ENCODE measurements at places on chromosomes 7 and 10.

GRCh38 chr10:44306762-44307161, 78.1 kb downstream of the CXCL12 start:
- no peak for DNase-seq

- no peak for DNase-seq
Measured at GRCh38 chr10:124872681-124873080, 69.2 kb upstream of the ZRANB1 start.

- DNase-seq = no peak
Measured at GRCh38 chr7:28575241-28575643, 162.9 kb downstream of the CREB5 start.

DNA sequence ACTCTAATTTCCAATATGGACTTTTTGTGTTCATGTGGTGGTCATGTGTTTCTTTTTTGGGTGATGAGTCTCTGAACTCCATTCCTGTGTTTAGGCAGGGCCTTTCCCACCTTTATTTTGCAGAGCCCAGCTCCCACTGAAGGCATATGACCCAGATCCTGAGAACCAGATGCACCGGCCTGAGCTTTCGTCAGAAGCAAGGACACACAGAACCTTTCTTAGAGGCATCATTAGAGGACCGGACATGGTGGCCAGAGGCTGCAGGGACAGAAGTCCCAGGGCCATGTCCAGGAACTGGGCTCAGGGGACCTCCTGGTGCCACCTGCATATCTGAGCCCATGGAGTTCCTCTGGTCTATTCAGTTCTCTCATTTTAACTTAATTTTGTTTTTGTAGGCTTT, 200.9 kb upstream of the ZNF32 start:
- no peak for DNase-seq

- DNase-seq = peak; percentile 80
Measured at GRCh38 chr7:157397731-157398691, 61.2 kb downstream of the DNAJB6 start.

DNA sequence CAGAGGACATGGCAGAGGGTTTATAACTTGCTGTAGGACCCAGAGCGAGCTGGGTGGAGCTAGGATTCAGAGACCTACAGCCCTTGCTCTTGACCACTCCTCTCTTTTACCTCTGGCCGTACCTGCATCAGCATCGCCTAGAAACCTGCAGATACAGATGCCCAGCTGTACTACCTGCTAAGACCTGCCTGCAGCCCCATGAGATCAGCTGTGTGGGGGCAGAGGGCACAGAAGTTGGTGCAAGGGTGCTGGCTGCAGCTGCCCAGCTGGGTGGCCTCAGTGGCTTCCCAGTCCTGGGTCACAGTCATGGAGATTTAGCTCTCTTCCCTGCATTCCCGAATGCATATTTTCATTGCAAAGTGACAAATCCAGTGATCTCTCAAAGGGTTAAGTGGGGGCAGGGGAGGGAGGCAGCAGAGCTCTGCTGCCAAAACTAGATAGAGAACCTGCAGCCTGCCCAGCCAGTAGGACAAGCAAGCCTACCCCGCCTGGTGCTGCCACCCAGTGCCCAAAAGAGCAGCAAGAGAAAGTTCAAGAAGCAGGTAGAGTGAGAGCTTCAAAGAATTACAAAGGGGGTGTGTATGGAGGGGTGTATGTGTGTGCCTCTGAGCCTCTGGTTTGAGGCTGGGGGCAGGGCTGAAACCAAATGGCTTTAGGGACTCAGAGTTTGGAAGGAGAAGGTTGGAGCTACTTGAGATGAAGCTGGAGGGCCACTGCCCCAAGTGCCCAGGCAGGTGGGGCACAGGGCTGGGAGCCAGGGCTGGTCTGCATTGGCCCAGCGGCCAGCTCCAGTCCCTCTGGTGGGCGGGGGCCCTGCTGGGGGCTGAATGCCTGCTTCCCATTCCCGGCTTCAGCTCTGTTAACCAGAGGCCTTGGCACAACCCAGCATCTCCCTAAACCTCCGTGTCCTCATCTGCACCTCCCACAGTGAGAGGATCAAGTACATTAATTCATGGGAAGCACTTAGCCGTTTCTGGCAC, 6.9 kb downstream of the FAM241B start:
- no peak for DNase-seq

- DNase-seq = peak; percentile 73
Measured at GRCh38 chr7:78020136-78020873, 221.7 kb downstream of the PHTF2 start.

DNA sequence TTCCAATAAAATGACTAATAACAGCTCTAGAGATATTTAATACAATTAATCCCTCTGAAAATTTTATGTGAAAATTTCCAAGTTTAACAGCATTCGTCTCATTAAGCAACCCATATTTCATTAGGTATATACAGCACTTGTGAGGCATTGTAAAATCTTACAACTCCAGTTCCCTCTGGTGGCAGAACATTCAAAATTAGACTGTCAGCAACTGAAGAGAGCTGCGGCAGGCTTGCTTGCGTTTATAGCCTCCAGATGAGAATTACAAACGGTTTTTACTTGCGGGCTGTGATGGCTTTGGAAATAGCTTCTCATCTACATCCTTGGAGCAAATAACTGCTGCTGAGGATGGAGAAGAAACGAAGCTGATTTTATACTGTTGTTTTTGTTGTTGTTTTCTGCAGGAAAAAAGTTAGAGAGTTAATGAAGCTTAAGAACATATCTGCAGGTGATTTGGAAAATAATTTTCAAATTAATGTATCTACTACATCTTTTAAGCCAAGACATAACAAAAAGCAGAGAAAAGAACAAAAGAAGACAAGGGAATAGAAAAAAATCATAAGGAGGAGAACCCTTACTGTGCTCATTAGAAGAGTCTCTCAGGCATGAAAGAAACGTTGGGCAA, 171.3 kb downstream of the MAGI2 start:
- DNase-seq = no peak

DNA sequence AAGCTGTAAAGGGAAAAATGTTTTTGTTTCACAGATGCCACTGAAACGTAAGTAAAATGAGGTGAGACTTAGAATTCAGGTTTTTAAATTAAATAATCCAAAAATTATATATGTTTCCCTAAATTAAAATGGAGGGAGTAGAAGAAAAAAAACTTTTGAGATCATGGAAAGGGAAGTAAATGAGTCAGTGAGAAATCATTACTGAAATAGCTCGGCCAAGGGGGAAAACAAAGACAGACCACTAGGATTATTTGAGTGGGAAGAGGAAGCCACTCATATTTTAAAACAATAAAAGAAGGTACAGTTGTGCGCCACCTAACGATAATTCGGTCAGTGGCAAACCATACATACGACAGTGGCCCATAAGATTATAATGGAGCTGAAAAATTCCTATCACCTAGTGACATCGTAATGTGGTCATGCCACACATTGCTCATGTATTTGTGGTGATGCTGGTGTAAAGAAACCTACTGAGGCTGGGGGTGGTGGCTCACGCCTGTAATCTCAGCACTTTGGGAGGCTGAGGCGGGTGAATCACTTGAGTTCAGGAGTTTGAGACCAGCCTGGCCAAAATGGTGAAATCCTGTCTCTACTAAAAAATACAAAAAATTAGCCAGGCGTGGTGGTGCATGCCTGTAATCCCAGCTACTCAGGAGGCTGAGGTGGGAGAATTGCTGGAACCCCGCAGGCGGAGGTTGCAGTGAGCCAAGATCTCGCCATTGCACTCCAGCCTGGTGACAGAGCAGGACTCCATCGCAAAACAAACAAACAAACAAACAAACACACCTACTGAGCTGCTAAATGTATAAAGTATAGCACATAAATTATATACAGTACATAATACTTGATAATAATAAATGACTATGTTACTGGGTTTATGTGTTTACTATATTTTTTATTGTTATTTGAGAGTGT, 64.7 kb downstream of the MKX start:
- no peak for DNase-seq

- no peak for DNase-seq
Measured at GRCh38 chr7:112997831-112998230, 88.8 kb downstream of the GPR85 start.

- no peak for DNase-seq
Measured at GRCh38 chr7:42128703-42129102, 108.3 kb downstream of the GLI3 start.

GRCh38 chr7:98281757-98282606, 496 bp downstream of the BRI3 start:
- no peak for DNase-seq

GRCh38 chr7:155843426-155844018, 31.3 kb upstream of the SHH start:
- no peak for DNase-seq

DNA sequence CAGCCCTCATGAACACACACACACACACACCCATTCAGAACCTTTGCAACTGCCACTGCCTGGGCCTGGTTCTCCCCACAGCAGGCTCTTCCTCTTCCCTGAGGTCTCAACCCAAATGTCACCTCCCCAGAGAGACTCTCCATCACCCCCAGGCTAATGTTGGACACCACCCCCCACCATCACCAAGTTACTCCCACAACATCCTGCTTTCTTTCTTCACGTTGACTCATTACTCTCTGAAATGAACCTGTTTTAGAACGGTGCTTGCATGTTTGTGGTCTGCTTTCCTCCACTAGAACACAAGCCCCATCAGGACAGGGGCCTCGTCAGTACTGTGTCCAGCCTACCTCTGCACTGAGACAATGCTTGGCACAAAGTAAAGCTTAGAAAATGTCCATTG, 16.0 kb downstream of the AFAP1L2 start:
- no peak for DNase-seq

GRCh38 chr7:78018641-78019446, 220.3 kb downstream of the PHTF2 start:
- peak; percentile 67 for DNase-seq

GRCh38 chr7:152136686-152137085, 111.2 kb downstream of the GALNT11 start:
- no peak for DNase-seq

DNA sequence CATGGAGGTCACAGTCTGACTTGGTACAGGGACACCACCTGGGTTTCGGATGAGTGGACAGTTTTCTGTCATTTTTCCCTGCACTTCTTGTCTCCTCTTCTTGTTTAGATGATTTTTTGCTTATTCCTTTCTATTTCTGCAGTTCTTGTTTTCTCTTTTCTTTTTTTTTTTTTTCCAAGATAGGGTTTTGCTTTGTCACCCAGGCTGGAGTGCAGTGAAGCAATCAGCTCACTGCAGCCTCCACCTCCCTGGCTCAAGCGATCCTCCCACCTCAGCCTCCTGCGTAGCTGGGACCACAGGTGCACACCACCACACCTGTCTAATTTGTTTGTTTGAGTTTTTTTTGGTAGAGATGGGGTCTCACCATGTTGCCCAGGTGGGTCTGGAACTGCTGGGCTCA, 49.7 kb upstream of the RASGEF1A start:
- DNase-seq = no peak

GRCh38 chr10:129608653-129609052, 141.6 kb downstream of the MGMT start:
- DNase-seq = no peak

DNA sequence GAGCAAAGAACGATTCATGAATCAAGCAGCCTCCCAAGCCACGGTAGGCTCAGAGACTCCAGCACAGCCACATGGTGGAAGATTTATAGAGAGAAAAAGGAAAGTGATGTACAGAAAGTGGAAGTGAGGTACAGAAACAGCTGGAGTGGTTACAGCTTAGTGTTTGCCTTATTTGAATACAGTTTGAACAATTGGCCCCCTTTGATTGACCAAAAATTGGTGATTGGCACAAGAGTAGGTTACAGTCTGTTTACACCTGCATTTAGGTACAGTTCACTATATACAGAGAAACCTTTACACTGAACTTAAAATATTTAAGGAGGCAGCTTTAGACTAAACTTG, 136.4 kb upstream of the ASAH2 start:
- no peak for DNase-seq

DNA sequence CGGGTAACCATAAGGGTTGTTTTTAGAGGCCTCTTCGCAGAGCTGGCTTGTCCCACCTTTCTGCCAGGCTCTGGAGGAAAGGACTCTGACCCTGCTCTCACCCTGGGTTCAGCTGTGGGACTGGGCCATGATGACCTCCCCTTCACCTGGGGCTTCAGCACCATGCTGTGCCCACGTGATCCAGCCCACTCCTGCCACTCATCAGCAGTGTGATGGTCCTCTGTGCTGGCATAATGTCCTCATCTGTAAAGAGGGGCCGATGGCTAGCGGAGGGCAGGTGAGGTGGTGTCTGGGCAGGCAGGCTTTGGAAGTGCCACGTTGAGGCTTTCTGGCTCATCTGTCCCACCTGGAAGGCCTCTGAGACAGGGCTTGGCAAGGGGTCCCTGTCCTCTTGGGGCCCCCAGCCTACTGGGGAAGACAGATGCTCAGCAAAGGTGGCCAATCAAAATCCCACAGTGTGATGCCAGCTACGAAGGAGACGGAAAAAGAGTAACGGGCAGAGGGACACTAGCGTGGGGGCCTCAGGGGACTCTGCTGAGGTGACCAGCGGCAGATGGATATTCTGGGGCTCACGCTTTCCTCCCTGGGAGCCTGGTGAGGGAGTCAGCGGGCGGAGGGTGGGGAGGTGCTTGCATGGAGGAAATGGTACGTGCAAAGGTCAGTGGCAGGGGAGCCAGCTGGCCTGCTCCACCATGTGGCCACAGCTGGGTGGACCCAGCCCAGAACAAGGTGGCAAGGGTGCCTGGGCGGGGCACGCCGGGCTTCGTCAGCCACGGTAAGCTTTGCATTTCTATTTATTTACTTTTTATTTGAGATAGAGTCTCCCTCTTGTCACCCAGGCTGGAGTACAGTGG, 5.4 kb downstream of the LRWD1 start:
- DNase-seq = no peak

Data from NCI-H2029 treated with DMSO at 0.1 percent for 48 hours (cell line).